GM18507 (cell line): ENCODE measurements at places on chromosomes 3 and 15.
A peak's percentile ranks its signal among the peaks of the same experiment; 100 is the strongest.

GRCh38 chr3:159831466-159831865 is 157.2 kb upstream of the IL12A start:
- DNase-seq: no peak

- DNase-seq: no peak
Measured at GRCh38 chr3:71070497-71071463, 512.7 kb downstream of the FOXP1 start.

DNA sequence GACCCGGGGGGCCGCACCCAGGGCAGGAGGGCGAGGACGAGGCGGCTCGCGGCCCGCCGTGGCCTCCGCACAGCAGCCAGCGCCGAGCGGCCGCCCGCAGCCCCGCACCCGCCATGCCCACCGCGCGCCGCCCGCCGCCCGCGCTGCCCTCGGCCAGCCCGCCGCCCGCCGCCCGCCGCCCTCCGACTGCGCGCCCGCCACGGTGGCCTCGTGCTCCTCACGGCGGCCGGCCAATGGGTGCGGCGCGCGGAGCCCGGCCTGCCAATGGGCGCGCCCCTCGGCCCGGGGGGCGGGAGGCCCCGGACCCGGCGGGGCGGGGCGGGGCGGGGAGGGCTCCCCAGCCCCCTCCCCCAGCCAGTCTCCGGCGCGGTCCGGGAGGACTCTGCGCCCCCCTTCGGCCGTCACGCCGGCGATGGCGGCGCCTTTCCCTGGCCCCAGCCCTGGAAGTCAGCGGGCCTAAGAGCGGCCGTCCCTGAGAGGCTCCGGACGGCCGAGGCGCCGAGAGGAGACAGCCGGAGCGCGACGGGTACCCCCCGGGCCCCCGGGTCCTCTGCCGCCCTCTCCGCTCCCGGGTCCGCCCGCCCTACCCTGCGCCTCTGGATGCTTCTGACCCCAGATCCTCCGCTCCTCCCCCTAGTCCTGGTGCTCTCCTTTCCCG is at the start of gene NT5DC2:
Gene NT5DC2, minus strand, starts transcription at position 235 of the 658 bp plus-strand sequence. Its CDS starts 120 bp downstream, at position 115.
- DNase-seq: peak; percentile 81

GRCh38 chr3:120763601-120764000 is 21.1 kb downstream of the GTF2E1 start:
- no peak for DNase-seq

DNA sequence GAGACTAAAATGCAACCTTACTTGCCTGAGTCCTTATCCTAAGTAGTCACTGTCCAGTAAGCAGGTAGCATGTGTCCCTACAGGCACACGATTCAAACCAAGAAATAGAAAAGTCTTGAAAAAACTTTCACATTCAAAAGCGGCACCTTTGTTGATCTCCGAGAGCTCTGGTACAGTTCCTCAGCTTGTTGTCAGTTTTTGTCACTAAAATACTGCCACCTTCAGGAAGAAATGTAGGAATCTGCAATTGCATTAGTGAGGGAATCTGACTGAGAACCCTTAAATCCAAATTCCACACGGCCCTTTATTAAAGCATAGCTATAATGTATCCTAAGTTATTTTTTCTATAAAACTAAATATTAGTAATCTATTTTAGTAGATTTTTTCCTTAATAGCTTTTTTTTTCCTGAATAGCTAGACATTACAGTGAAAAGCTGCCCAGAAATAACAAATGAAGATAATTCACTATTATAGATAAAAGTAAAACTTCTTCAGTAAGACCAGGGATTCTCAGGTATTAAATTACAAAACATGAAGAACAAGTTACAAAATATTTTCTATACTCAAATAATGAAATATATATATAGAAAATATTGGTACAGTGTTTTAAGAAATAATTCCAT is 44.0 kb downstream of the CCDC54 start:
- peak; percentile 7 for DNase-seq

DNA sequence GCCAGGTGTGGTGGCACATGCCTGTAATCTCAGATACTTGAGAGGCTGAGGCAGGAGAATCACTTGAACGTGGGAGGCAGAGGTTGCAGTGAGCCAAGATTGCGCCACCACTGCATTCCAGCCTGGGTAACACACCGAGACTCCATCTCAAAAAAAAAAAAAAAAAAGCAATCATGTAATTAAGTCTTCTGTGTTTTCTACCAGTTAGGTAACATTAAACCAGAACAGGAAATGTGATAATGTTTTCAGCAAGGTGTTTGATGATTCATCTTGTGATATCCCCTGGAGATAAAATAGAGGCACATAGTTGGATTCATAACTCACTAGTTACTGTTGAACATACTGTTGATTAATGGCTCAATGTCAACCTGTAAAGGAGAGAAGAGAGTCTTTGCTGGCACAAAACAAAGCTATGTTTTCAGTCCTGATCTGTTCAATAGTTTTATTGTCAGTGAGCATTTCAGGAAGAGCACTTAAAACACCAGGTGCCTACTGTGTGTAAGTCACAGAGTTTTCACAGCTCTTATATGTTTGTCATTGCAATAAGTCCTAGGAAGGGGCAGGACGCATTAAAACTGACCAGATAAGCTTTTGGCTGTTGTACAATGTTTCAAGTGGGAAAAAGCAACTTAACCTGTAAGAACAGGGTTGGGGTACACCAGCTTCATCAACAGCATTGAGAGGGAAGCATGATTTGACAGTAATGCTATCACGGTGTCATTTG is 19.5 kb downstream of the DNAJB11 start:
- DNase-seq: no peak

GRCh38 chr3:18424729-18425640 is at the start of gene SATB1:
Gene SATB1, minus strand, starts transcription at chr3:18425339. Its CDS starts 4,372 bp downstream, at chr3:18420967.
- no peak for DNase-seq

DNA sequence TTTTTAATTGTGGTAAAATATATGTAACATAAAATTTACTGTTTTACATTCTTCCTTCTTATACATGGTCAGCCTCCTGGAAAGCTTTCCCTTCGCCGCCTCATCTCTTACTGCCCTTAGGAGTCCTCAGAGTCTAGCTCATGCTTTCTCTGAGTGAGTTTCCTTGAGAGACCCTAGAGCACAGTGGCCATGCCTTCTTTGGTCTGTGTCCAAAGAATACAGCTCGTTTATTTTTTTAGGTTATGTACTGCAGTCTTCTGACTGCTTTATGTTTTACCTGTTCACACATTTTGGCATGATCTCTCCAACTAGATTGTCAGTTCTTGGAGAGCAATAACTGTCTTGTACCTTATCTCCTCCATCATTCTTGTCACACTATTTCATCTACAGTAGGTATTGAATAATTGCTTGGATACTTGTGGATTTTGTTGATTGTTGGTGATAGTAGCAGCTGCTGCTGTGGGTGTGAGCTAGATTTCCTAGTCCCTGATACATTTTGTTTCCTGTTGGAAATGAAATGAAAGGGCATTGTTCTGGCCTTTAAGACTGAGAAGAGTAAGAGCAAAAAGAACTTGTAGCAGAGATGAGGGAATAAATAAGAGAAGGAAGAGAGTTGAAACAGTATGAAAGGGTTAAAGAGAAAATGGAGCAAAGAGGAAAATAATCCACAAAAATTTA is 10.9 kb downstream of the ARIH2 start:
- DNase-seq: no peak

GRCh38 chr15:69590932-69591524 is 138.4 kb downstream of the RPLP1 start:
- no peak for DNase-seq
